ENCODE measurements at places on chromosomes 3 and 15.

DNA sequence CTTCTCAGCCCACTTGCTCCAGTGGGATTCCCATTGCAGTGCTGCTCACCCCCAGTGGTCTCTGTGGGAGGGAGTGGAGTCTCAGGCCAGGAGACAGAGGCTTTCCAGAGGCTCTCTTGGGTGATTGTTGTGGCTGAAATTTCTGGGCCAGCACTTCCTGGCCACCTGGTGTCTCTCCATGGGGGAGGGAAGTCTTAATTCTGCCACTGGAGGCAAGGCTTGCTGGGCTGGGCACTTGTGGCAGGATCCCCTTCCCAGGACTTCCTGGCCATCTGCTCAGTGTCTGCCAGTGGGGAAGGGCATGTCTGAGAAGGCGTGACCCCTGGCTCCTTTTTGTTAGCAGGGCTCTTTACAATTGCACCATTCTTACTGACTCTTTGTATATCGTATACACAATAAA lies 351.8 kb downstream of the GABRB3 start:
- no peak for DNase-seq

DNA sequence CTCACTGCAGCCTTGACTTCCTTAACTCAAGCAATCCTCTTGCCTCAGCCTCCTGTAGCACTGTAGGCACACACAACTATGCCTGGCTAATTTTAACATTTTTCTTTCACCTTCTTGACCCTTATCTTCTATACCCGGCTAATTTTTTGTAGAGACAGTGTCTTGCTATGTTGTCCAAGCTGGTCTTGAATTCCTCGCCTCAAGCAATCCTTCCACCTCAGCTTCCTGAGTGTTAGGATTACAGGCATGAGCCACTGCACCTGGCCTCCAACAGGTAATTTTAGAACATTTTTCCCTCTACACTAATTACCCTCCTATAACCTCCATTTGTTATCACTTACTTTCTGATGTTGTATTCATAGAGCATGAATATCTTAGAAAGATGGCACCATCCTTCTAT lies 60.3 kb downstream of the SPG11 start:
- no peak for DNase-seq

GRCh38 chr3:50572158-50572557 lies 2.8 kb downstream of the HEMK1 start:
- peak; percentile 67 for DNase-seq

GRCh38 chr15:71103102-71103676 lies 12.1 kb upstream of the THSD4 start:
- DNase-seq = peak; percentile 49

- DNase-seq = no peak
These were observed 69.0 kb downstream of the SLC12A8 start for GRCh38 chr3:125143538-125143937.
